Smooth muscle cell of the pulmonary artery (primary cell): ENCODE measurements at places on chromosomes 7 and 10. TPM values are rescaled to one million over a fixed set of nuclear protein-coding genes. Genes with fewer than 3 reads are reported as not detected.

CALHM1 gene
- not detected in 2 replicates for total RNA-seq

TFPI2 gene
- 59.6 and 154 TPM in 2 replicates for total RNA-seq

SLC13A1 gene
- not detected in 2 replicates for total RNA-seq

ZNF503 gene
- 12.8 and 19.7 TPM in 2 replicates for total RNA-seq

PDSS1 gene
- 2.7 and 3.6 TPM in 2 replicates for total RNA-seq

WNT16 gene
- total RNA-seq, result 0.33 TPM in 1 of 2 replicates, not detected in the other

OR2A1 gene
- 0.07 and 0.33 TPM in 2 replicates for total RNA-seq

LMOD2 gene
- not detected in 2 replicates for total RNA-seq

ASCC1 gene
- total RNA-seq, result 27.3 and 29.1 TPM in 2 replicates

GRM3 gene
- total RNA-seq, result not detected in 2 replicates

DLD gene
- 52.9 and 54.2 TPM in 2 replicates for total RNA-seq

GSAP gene
- total RNA-seq, result 4.2 and 5.0 TPM in 2 replicates

SPDYE1 gene
- not detected in 2 replicates for total RNA-seq

FFAR4 gene
- not detected in 2 replicates for total RNA-seq

NPTX2 gene
- total RNA-seq, result 3.3 and 5.1 TPM in 2 replicates

ATG9B gene
- total RNA-seq, result 0.98 and 1.2 TPM in 2 replicates

IKZF1 gene
- total RNA-seq, result not detected in 2 replicates

CPN1 gene
- not detected in 2 replicates for total RNA-seq

ZNF775 gene
- total RNA-seq, result 4.0 and 5.7 TPM in 2 replicates

ZNF488 gene
- total RNA-seq, result 0.13 TPM in 1 of 2 replicates, not detected in the other

PNLIP gene
- not detected in 2 replicates for total RNA-seq

MBL2 gene
- not detected in 2 replicates for total RNA-seq

FBH1 gene
- 99.9 and 103 TPM in 2 replicates for total RNA-seq

NOD1 gene
- 6.6 and 7.7 TPM in 2 replicates for total RNA-seq

NKX2-3 gene
- total RNA-seq, result not detected in 2 replicates

CALCR gene
- total RNA-seq, result not detected in 2 replicates

RNF32 gene
- total RNA-seq, result 0.33 and 0.56 TPM in 2 replicates

SLC29A3 gene
- total RNA-seq, result 1.3 and 1.9 TPM in 2 replicates
